ENCODE measurements at places on chromosomes 6 and 20.

DNA sequence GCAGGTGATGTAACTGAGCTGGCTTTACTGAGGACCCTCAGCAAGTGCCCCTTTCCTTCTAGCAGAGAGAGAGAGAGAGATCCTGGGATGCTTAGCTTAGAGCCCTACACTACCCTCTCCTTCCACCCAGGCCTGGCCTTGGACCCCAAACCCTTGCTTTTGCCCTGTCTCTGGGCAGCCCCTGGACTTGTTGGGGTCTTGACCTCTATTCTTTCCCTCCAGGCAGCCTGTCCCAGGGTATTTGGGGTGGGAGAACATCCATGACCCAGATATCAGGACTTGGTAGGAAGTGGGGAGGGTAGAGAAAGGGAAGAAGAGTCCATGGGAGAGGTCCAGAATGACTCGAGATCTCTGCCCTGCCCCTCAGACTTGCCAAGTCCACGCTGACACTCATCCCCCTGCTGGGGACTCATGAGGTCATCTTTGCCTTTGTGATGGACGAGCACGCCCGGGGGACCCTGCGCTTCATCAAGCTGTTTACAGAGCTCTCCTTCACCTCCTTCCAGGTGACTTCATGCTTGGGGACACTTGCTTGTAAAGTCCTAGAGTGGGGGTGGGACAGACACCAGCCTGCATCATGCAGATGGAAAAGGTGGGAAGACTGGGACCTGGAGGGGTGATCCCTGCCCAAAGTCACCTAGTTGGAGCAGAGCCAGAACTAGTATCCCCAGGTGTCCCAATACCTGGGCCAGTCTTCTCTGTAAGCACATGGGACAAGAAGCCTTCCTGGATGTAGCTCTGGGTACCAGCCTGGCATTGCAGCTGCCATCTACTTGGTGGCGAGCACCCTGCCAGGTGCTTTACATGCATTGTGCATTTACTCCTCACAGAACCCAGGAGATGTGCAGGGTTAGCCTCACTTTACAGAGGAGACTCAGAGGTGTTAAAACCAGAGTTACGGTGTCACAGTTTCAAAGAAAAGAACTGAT, 30.9 kb downstream of the GLP1R start:
- DNase-seq, result no peak

- DNase-seq, result no peak
Observed at GRCh38 chr20:10634683-10635411, 39.0 kb downstream of the JAG1 start.

- peak; percentile 91 for DNase-seq
Observed at GRCh38 chr6:105136431-105137350, 43.1 kb downstream of the POPDC3 start.

DNA sequence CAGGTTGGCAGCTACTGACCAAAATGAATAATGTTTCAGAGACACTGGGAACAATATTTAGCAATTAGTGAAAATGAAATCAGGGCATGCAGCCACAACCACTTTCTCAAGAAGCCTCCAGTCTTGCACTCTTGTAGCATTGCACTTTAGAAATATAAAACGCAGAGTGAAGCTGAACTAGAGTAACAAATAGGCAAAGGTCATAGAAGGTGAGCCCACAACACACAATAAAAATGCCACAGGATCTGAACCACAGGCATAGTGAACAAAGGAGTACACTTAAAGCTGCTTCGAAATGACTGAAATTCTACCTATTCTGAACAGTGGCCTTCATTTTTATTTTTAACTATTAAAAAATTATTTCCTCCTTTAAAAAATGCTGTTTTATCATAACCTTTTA, 25.0 kb downstream of the DDO start:
- DNase-seq, result no peak

- no peak for DNase-seq
Observed at GRCh38 chr6:91291071-91291470, 704.2 kb upstream of the MAP3K7 start.

GRCh38 chr6:77814119-77814518, 161.3 kb downstream of the MEI4 start:
- DNase-seq, result no peak

GRCh38 chr6:20444786-20445271, 43.1 kb downstream of the E2F3 start:
- no peak for DNase-seq

DNA sequence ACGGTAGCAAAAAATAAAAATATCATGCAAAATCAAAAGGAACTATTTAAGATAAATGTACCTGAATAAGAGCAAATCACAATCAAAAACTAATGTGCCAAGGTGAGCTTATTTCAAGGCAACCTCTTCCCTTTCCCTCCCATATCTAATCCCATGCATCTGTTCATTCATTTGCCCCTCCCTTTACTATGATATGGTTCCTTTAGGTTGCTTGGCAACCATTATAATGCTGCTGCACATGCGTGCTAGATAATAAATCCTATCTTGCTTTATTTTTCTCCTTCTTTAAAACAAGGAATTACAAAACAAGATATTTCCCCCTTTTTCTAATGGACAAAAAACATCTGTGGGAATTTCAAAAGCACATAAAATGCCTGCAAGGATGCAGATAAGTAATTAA, 318.2 kb upstream of the POU3F2 start:
- no peak for DNase-seq

GRCh38 chr6:102799051-102799450, 1405.5 kb downstream of the GRIK2 start:
- DNase-seq, result no peak

DNA sequence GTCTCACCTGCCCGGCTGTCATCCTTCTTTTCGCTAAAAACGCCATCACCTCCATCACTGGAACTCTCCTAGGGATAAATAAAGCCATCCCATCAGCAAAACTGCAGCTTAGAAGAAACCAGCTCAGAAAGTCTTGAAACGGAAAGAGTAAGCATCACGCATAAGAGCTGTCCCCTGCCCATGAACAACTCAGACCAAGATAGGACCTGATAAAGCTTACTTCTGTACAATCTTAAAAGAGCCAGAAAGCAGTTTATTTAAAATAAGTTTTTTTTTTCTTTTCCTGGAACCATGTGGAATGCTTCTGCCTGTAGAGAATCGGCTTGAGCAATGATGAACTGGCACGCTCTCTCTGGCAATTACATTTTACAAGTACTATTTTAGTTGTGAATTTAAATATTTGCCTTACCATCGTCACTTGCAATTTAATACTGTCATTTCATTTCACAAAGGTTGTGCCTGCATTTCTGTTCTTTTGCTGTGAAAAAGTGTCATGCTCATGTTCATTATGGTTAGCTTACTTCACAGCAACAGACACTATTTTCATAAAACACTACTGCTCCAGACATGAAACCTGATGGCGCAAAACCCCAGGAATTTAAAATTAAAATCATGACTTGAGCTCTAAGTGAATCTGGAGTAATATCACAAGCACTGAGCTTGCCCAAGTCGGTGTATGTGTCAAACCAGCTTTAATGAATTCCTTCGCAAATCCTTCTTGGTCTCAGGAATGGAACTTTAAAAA, 59.6 kb upstream of the EMILIN3 start:
- DNase-seq, result no peak

DNA sequence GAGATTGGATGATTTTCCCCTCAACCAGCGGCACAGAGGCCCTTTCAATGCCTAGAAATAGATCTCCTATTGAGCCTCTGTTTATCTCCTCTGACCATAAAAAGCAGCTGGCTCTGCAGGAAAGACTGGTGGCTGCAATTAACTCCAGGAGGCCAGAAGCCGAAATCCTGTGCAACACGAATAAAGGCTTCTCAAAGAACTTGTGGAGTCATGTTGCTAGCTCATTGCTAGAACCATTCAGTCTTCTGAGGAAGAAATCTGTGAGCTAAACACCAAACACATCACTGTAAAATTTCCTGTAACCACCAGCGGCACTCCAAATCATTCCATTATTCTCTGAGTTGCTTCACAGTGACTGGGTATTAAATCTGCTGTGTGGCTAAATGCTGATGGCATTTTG, 49.1 kb upstream of the TPD52L1 start:
- no peak for DNase-seq

GRCh38 chr20:32205110-32205842, 2.3 kb downstream of the PLAGL2 start:
- DNase-seq, result no peak

DNA sequence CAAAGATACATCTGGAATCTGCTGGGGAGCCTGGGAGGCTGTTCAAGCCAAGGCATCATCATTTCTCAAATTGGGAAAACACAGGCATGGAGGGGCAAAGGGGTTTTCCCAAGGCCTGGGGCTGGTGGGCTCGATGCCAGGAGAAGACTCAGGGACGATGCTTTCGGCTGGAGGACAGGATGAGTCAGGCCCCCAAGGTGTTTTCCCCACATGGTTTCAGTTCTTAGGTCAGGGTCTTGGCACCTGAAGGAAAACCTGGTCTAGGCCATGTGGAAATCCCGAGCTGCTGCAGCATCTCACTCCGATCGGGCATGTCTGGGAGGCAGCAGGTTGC, 348.1 kb downstream of the CDC5L start:
- no peak for DNase-seq

DNA sequence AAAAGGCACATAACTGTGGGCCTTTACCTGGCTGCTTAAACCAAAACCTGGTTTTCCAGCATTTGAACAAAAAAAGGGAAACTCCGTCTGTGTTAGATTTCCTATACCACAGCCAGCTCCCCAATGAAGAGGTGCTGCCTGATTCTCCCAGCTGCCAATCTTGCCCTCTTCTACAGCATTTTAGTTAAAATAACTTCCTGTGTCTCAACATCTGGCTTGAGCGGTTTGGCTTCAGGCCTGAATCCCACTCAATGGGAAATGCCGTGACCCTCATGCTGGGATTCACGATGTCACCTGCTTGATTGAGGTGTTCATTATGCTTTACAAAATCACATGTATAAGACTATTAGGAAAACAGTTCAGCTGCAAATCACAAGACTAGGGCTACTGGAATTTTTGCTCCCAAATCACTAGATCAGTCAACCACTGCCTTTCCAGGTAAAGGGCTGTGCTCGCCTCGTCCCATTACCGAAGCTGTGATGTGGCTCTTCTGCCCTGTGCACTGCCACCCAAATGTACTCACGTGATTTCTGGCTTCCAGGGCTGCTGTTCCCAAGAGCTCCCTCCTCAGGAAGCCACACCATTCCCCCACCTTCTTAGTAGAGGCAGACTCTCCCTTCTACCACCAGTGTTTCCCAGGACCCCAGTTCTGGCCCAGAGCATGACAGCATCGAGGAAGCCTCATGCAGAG, 94.6 kb downstream of the PSMG4 start:
- no peak for DNase-seq

DNA sequence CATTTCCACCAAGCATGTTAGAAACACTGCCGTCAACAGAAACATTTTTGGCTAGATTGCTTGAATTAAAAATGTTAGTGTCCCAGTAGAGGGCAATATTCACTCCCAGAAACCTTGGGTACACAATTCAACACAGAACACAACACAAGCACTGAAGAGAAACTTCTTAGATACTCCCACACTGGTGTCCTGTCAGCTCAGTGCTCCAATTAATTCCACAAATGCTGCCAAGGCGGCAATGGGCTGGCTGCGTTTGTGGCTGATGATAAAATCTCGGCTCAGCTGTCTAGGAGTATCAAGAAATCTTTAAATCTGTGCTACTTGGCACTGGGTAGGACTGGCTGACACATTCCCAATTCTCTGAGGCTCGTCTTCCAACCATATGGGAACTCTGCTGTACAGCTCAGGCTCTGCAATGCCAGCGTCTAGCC, 39.3 kb downstream of the BEND3 start:
- DNase-seq, result no peak

- peak; percentile 24 for DNase-seq
Observed at GRCh38 chr20:4613718-4614620, 107.7 kb upstream of the PRND start.
